ENCODE measurements at places on chromosomes 11 and 22.

DNA sequence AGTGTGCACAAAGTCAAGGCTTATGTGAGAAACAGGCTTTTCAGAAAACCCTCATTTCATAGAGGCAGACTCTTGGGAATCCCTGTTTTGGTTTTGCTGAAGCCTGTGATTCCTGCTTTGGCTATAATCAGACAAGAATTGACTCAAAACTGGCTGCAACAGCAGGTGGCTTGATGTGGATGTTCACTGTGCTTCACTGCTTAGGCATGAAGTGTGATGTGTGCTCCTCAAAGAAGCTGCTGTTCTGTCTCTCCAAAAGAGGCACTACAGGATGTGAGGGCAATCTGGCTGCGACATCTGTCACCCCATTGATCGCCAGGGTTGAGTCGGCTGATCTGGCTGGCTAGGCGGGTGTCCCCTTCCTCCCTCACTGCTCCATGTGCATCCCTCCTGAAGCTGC, 103.5 kb downstream of the C11orf58 start:
- DNase-seq = no peak

- DNase-seq = no peak
Measured at GRCh38 chr22:50211147-50211546, 10.3 kb downstream of the SELENOO start.

DNA sequence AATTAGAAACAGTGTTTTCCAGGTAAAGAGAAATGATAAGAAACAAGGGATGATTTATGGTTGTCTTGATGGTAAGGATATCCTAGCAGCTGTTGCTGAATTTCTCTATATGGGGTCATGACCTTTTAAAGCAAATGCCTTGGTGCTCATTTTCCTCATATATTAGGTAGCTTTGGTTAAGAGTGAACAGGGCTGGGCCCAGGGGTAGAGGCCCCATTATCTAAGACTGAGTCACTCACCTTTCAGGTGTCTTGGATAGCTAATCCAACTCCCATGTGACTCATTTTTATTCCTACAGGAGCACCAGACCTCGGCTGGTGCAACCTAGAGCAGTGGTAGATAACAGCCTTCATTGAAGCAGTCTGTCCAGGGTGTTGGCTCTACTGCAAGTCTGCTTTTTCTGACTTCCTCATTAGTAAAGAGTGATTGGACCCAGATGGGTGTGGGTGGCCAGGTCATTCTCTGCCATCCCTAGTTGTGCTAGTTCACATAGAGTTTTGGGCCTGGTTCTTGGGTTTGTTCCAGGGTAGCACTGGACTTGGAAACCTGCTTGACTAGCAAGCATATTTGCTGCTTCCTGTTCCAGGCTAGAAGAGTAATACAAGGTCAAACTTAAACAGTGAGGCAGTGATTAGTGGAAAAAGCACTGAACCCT, 37.4 kb downstream of the CTNND1 start:
- peak; percentile 74 for DNase-seq

DNA sequence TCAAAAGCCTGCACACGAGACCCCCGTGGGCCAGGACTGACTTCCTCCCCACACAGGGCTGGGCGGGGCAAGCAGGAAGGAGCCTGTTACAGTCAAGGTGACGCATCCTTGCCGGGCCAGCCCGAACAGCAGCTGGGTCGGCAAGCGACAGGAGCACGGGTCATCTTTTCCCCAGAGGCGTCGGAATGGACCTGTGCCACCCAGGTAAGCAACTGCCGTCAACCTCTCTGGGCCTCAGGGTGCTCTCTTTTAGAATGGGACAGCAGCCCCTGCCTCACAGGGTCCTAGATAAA, at the start of gene CYTH4:
CYTH4 (plus strand) TSS at position 124 of the 293 bp plus-strand sequence; CDS start at position 186, 62 bp downstream.
- no peak for DNase-seq

GRCh38 chr11:61163714-61164605, 2.7 kb upstream of the VPS37C start:
- no peak for DNase-seq

DNA sequence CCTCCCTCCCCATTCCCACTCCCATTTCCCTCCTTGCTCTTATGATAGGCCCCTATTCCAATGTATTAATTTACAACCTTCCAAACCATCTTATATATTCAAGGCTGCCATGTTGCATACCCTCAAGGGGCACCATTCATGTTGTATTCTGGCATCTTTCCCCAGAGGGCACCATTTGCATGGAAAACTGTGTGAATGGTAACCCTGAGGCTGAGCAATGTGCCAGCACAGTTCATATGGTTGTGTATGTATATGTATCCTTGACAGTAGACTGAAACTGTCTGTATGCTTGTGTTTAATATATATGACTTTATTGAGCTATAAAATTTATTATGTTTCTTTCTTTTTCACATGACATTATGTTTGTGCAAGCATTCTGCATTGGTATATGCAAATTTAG, 7.3 kb downstream of the RASSF10 start:
- peak; percentile 8 for DNase-seq

DNA sequence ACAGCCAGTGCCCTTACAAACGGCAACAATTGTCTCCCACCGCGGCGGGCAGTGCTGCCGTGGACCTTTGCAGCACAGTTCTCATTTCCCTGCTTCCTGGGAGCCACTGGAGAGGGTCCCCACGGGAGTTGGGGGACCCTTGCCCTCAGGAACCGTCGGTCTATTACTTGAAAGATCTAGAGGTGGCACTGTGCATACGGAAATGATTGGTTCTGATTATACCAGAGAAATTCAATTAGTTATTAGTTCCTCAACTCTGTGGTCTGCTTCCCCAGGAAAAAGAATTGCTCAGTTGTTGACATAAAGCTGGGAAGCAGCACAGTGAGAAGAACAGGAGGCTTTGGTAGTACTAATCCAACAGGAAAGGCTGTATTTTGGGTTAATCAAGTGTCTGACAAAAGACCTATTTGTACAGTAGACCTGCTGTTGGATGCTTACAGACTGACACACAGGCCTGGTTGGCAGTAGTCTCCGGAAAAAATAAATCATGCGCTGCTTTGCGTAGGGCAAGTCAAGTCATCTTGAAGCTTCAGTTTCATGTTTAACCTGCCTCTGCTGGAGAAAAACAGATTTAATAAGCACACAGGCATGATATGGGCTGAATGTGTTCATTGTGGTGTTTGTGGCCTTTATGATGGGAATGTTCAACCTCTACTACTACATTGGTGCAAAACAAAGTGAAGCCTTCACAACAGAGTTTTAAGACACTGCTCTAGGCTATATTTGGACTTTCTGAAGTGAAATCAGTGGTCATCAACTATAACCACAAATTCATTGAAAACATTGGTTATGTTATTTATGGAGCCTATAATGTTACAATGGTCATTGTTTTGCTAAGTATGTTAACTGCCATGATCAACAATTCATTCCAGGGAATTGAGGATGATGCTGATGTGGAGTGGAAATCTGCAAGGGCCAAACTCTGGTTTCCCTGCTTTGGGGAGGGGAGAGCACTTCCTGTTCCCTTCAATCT, 54.6 kb upstream of the SC5D start:
- DNase-seq = peak; percentile 45

- no peak for DNase-seq
Measured at GRCh38 chr22:46148336-46148735, 2.0 kb upstream of the PPARA start.

DNA sequence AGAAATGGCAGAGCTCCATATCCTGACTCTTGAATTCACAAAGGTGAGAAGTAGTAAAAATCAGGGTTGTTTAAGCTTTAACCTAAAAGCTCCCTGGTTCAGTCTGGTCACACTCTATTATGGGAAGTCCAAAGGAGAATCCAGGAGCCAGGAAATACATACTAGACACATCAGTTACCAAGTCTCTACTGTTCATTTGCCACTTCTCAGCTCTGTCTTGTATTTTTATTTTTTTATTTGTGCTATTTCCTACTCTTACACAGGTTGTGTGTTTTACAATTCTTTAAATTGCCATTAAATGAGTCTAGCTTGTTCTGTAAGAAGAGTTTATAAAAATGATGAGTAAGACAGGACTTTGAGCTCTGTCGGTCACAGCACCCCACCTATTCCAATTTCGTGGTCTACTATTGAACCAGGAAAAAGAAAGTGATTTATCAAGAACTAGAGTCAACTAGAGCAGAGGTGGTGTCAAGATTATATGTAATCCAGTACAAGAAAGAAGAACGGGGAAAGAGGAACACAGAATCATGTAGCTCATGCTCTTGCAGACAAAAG, 9.7 kb downstream of the MS4A12 start:
- no peak for DNase-seq

- DNase-seq = no peak
Measured at GRCh38 chr22:40541300-40541699, 95.2 kb downstream of the MRTFA start.

DNA sequence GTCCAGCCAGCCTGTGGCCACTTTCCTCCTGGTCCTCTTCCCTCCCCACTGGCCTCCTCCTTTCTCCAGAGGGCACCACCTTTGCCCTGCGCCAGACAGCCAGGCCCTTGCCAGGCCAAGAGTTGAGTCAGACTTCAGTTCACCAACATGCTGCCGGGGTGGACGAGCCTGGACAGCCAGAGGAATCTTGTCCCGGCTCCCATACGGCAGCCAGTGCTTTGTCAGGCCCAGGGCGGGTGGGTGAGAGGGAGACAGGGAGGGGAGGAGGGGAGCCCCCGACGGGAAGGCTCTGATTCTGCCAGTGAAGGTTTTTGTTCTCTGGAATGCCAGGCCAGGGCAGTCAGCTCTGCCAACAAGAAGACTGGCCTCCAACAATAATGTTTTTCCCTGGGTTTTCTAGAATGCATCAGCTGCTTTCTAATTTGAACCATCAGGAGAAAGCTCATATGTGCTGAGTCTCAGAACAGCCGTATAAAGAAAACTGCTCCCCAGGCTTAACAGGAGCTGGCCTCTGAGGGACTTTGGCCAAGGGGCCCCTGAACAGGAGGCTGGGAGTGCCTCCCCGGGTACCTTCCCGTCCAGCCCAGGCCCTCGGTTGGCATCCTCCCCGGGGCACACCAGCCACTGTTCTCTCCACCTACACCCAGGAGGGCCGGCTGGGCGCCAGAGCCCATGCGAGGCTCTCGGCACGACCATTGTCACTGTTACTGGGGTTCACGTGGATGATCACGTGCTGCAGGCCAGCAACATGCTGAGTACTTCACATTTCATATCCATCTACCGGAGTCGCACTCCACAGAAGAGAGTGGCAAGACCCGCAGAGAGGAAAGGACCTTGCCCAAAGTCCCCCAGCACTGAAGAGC, 28.6 kb downstream of the LIF start:
- peak; percentile 30 for DNase-seq

GRCh38 chr11:127559978-127560377, 559.4 kb upstream of the KIRREL3 start:
- DNase-seq = no peak

GRCh38 chr11:70549386-70549785, 151.1 kb downstream of the CTTN start:
- no peak for DNase-seq

- DNase-seq = no peak
Measured at GRCh38 chr11:119692540-119692820, 36.5 kb downstream of the NECTIN1 start.

DNA sequence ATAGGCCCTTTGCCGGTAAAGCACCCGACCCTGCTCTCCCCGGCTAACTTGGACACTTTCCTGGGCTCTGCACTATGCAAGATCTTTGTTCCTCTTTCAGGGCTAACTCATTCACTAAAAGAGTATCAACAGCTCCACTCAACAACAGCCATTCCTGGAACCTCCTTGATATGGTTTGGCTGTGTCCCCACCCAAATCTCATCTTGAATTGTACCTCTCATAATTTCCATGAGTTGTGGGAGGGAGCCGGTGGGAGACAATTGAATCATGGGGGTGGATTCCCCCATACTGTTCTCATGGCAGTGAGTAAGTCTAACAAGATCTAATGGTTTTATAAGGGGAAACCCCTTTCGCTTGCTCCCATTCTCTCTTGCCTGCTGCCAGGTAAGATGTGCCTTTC, 330.0 kb downstream of the TENM4 start:
- DNase-seq = no peak

- DNase-seq = no peak
Measured at GRCh38 chr11:88367310-88367709, 29.8 kb upstream of the CTSC start.

DNA sequence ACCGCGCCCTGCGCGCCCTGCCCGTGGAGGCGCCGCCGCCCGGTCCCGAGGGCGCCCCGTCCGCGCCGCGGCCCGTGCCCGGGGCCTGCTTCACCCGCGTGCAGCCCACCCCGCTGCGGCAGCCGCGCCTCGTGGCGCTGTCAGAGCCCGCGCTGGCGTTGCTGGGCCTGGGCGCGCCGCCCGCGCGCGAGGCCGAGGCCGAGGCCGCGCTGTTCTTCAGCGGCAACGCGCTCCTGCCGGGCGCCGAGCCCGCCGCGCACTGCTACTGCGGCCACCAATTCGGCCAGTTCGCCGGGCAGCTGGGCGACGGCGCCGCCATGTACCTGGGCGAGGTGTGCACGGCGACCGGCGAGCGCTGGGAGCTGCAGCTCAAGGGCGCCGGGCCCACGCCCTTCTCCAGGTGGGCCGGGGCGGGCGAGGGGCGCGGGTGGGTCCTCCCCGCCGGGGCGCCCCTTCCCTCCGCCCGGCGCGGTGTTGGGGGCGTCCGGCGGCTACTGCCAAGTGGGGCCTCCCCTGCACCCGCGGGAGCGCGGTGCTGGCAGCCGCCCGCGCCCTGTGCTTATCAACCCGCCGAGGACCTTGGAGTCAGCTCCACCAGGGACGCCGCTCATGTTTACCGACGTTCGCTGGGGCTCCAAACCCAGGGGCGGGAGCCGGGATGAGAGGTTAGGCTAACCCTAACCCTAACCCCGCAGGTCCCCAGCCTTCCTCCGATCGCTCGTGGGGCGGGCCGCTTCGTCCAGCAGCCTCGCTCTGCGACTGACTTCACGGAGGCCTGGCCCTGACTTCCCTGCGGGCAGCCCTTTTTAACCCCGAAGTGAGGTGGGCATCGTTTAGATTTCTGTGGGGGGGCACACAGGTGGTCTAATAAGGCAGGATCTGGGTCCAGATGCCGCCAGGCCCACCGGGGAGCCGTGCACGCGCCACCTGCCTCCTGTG, 649 bp downstream of the SELENOO start:
- DNase-seq = no peak

- DNase-seq = no peak
Measured at GRCh38 chr11:47152126-47152952, 24.3 kb downstream of the ARFGAP2 start.

- peak; percentile 72 for DNase-seq
Measured at GRCh38 chr22:21982338-21982965, at the start of gene TOP3B. TOP3B (minus strand) TSS chr22:21982787; CDS start chr22:21975709, 7,078 bp downstream.
